ENCODE measurements at places on chromosomes 4 and X.

DNA sequence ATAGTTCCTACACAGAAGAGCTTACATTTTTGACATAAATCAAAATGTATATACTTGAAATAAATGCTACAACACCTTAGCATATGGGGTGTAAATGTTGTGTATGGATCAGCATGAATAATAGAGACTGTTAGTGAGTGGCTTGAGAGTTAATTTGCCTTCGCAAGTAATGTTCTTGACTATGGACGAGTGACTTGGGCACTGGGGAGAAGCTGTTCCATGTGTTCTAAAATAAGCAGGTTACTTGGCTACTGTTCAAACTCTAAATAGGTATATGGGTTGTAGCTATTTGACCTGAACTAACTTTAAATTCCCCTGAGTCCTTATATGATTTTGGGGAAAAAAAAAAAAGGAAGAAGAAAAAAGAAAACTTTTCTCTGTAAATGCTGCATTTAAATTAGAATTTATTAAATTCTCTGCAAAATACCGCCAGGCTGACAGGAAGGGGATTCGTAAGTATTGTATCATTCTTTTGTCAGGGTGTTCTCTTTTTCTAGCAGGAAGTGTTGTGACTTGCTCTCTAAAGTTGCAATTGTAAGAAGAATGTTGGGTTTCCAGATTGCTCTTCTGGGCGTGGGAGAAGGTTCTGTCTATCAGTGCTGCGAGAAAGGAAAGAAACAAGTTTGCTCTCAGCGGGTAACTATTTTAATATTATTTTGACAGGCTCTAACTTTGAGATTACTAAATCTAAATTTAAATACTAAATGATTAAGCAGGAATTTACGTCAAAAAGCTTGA, 32.2 kb downstream of the PLS3 start:
- DNase-seq: no peak

GRCh38 chr4:162874748-162875147, 291.9 kb downstream of the NAF1 start:
- DNase-seq: no peak

- no peak for DNase-seq
Measured at GRCh38 chr4:76965866-76966579, 16.5 kb downstream of the SEPTIN11 start.

GRCh38 chr4:157294575-157294974, 74.0 kb downstream of the GRIA2 start:
- DNase-seq: no peak

- DNase-seq: no peak
Measured at GRCh38 chr4:80073473-80074008, 512 bp upstream of the ANTXR2 start.

DNA sequence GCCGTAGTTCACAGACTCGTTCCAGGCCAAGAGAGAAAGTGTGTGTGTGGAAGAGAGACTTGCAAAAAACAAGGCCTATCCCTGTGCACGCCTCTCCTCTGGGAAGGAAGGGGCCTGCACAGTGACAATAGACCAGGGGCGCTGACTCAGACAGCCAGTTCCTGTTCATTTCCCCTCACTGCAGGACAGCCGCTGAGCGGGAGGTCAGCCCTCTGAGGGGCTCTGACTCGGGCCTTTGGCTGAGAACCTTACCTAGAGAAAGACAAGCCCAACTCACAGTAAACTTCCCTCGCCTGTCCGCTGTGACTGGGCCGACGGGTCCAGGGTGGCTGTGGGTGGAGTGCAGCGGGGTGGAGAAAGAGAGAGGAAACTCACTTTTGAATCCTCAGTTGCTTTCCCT, 52.1 kb downstream of the RTL5 start:
- no peak for DNase-seq

GRCh38 chr4:182896421-182896820, 20.8 kb downstream of the DCTD start:
- no peak for DNase-seq

- no peak for DNase-seq
Measured at GRCh38 chr4:8061573-8061972, 97.0 kb downstream of the ABLIM2 start.

- no peak for DNase-seq
Measured at GRCh38 chr4:119653990-119654389, 25.4 kb upstream of the PDE5A start.

DNA sequence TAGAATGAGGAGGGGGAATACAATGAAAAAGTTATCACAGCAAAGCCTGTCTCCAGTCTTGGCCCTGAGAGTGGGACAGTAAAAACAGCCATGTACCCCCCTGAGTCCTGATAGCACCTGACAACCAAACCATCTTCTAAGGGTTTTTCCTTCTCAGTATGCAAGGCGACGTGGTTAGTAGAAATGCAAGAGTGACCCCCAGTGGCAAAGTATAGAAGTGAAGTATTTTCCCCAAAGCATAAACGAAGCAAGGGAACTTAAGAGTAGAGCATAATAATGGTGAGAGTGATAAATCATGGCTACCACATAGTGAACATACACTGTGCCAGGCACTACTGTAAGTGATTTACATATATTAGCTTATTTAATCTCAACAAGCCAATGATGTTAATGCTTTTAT, 52.8 kb downstream of the FAM47C start:
- peak; percentile 13 for DNase-seq

GRCh38 chr4:126441173-126442035, 1126.6 kb downstream of the FAT4 start:
- peak; percentile 30 for DNase-seq

DNA sequence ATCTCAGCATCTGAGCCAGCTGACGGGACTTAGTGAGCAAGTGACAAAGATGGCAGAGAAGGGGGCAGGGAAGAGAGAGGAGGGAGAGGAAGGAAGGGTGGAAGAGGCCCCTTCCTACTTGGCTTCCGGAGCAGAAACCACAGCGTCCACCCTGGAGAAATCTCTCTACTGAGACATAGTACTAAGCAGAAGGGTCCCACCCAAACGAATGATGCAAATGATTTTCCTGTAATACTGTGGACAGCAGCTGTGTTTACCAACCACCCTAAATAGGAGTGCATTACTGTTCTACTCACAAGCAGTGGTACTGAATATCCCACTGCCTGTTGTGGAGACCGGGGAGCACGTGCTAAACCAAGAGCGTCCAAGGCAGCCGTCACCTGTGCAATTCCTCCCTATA, 29.4 kb downstream of the DTHD1 start:
- DNase-seq: no peak

DNA sequence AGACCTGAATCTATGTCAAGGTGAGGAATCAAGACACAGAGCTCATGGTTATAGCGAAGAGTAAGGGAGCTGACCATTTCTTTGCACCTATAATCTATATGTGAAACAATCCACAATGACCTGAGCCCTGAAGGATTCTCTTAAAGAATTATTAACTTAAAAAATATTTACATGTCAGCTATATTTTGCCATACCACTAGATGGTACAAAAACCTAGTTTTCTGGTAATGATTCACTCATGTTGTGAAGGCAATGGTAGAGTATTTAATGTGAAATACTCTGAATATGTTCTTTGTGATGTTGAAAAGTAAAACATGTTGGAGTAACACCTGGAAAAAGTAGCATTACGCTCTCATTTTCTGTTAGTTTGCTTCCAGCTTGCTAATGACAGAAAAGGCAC, 40.0 kb downstream of the VGLL1 start:
- no peak for DNase-seq

GRCh38 chrX:103628386-103629317, at the start of gene TCEAL1:
Gene TCEAL1, plus strand, starts transcription at chrX:103628975. Its CDS starts 942 bp downstream, at chrX:103629917.
- DNase-seq: peak; percentile 58
